ENCODE measurements at places on chromosomes 2 and 18. TPM values are rescaled to one million over a fixed set of nuclear protein-coding genes. Genes with fewer than 3 reads are reported as not detected.

IL1R2 gene
- 1.7 TPM for total RNA-seq

GNLY gene
- total RNA-seq, result not detected

TRABD2A gene
- 6.4 TPM for total RNA-seq

CXCR1 gene
- not detected for total RNA-seq

CPO gene
- 0.09 TPM for total RNA-seq

LYG2 gene
- not detected for total RNA-seq

CPLX4 gene
- not detected for total RNA-seq

ABHD3 gene
- 6.4 TPM for total RNA-seq

BOLA3 gene
- total RNA-seq, result 21.0 TPM

PASK gene
- total RNA-seq, result 1.3 TPM

SPATA3 gene
- total RNA-seq, result not detected

CREG2 gene
- total RNA-seq, result 0.14 TPM

GCKR gene
- total RNA-seq, result 0.14 TPM

GCC2 gene
- total RNA-seq, result 26.2 TPM
